ENCODE measurements at places on chromosomes 11 and 22.
A peak's percentile ranks its signal among the peaks of the same experiment; 100 is the strongest.

DNA sequence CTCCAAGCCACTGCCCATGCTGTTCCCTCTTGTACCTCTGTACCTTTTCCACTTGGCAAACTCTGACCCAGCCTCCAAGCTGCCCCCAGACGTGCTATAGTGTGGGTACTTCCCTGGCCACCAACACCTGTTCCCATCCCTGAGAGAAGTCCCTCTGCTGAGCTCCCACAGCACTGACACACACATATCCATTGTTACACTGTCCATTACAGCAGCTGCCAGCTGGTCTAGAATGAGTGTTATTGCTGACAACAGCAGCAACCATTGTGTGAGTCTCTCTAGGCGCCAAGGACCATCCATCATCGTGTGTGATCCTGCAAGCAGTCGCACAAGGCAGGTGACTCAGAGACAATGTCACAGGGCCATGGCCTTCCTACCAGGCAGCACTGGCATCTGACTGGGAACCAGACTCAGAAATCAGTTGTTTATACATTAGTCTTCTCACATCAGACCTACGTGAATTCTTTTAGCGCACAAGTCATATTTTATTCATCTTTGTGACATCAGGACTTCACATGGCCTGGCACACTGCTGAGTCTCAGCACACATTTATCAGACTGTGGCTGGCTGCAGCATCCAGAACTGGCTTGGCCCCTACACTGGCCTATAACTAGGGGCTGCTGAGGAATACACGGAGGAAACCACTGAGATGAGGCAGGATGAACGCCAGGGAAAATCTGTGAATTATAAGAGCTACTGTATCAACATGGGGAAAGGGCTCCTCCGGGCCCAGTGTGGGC, 56.4 kb downstream of the SGSM3 start:
- DNase-seq = no peak

GRCh38 chr22:37025500-37026070, 6.0 kb downstream of the MPST start:
- DNase-seq = no peak

- DNase-seq = no peak
These were observed 16.8 kb upstream of the CCDC86 start for GRCh38 chr11:60825118-60825517.

- DNase-seq = no peak
These were observed 3.6 kb downstream of the YDJC start for GRCh38 chr22:21626073-21626734.

DNA sequence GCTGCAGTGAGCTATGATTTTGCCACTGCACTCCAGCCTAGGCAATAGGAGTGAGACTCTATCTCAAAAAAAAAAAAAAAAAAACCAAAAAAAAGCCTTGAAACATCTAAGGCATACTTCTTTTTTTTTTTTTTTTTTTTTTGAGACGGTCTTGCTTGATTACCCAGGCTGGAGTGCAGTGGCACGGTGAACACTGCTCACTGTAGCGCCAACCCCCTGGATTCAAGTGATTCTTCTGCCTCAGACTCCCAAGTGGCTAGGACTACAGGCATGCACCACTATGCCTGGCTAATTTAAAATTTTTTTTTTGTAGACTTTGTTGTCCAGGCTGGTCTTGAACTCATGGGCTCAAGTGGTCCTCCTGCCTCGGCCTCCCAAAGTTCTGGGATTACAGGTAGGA, 19.5 kb downstream of the ARFGAP3 start:
- no peak for DNase-seq

GRCh38 chr11:78851878-78852586, 277.4 kb upstream of the NARS2 start:
- DNase-seq = no peak

DNA sequence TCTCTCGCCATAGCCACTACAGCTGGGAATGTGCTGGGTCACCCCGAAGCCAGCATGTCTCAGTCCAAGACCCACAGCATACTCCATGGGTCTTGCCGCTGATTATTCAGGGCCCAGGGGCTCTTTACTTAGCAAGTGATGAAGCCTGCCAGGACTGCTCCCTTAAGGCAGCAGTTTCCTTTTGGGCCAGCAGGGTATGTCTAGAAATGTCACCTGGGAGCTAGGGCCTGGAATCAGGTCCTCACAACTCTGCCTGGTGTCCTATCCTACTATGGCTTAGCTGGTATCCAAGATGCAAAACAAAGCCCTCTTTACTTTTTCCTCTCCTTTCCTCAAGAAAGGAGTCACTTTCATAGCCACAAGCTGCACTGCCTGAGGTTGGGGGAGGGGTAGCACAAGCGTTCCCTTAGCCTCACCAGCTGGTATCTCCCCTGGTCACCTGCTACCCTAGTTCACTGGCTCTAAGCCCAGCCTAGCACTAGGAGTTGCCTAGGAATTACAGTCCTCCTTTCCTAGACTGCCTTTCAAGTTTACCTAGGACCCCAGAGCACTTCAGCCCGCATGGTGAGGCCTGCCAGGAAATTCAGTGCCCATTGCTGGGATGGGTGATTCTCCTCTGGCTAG, 22.6 kb upstream of the NCR3LG1 start:
- no peak for DNase-seq

DNA sequence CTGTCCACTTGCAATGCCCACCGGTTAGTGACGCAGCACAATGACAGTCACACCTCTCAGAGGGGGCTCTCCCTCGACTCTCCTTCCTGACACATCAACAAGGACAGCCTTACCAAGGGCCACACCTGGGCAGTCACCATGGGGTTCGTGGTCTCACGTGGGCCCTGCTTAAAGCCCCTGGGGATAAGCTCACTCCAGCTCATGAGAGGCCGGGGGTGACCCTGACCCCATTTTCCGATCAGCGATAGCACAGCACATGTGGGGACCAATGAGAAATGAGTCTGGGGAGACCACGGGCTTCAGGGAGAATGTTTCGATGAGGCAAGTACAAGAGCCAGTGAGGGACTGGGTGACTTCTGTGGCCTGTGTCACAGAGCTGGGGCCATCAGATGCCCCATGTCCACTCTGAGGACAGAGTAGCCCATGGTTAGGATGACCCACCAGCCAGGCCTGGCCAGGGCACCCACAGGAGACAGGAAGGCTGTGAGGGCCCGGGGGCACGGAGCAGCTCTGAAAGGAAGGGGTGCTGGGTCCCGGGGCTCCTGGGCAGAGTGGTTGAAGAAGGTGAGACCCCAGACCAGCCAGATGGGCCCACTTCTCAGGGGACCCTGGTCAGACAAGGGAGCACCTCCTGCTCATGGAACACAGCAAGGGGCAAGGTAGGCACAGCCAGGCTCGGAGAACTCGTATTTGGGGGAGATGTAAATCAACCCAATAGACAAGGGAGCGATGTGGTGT, 128.8 kb downstream of the MED15 start:
- no peak for DNase-seq

- peak; percentile 12 for DNase-seq
These were observed 548.5 kb downstream of the BUD13 start for GRCh38 chr11:116224154-116224888.

- no peak for DNase-seq
These were observed 33.2 kb upstream of the CEP126 start for GRCh38 chr11:101881586-101881985.

GRCh38 chr11:120663142-120663541, 151.6 kb downstream of the GRIK4 start:
- DNase-seq = no peak

DNA sequence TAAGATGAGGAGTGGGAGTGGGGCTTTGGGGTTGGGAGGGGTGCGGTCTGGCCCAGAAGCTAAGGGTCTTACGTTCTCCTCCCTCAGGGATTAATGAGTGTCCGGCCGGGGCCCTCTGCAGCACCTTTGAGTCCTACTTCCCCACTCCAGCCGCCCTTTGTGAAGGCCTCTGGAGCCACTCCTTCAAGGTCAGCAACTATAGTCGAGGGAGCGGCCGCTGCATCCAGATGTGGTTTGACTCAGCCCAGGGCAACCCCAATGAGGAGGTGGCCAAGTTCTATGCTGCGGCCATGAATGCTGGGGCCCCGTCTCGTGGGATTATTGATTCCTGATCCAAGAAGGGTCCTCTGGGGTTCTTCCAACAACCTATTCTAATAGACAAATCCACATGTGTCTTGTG, 4.0 kb downstream of the FOLR3 start:
- no peak for DNase-seq

GRCh38 chr11:64751136-64751535, 7.2 kb upstream of the RASGRP2 start:
- no peak for DNase-seq

- no peak for DNase-seq
These were observed 661 bp upstream of the OLFML1 start for GRCh38 chr11:7484645-7485044.

DNA sequence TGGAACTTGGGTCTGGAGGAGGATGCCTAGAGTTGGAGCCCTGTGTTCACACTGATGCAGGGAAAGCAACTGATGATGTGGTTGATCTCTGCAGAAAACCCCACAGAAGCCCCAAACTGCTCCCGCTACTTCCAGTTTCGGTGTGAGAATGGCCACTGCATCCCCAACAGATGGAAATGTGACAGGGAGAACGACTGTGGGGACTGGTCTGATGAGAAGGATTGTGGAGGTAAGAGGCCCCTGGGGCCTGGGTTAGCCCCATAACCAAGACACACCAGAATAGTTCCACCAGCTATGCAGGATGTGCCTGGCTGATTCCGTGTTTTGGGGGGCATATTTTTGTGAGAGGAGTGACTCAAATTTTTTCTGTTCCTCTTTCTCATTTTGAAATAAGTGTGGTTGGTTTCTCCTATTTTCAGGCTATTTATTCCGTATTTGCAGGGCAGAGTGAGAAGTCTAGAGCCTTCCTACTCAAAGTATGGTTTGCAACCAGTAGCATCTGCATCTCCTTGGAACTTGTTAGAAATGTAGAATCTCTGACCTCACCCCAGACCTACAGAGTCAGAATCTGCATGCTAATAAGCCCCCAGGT, 137.3 kb upstream of the SORL1-AS1 start:
- peak; percentile 6 for DNase-seq

Data from stimulated activated CD4-positive, alpha-beta T cell treated with anti-CD3 and anti-CD28 coated beads, Interleukin-15, amount 100 ng/mL, for 48 hours (primary cell).